NCI-H1930 (cell line): ENCODE measurements at places on chromosomes 2 and 18.

DNA sequence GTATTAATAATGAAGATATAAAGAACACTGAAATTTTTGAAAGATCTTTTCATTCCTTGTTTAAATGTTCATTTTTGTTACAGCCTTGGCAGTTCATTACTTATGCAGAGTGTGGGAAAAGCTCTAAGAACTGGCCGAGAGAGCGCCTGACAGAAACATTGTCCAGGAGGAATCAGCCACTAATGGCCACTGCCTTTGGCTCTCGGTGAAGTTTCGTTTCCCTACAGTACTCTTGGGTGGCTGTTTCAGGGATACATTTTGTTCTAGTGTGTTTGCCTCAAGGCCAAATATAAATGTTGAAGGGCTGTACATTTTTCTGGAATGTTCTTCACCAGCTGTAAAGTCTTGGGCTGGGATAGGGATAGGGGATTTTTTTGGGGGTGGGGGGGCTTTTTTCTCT, 10.7 kb downstream of the SPTBN1 start:
- DNase-seq, result no peak

DNA sequence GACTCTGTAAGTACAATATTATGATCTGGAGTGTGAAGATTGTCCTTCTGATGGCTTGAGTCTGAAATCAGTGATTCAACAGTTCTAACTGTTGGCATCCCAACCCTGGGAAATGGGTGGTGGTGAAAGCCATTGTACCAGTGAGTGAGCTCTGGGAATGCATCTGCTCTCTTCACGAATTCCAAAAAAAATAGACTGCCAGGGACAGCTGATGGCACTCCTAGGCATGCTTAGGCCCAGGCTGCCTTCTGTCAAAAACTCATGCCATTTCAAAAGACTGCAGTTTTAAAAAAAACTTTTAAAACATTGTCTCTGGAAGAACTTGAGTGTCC, 20.3 kb downstream of the OXER1 start:
- no peak for DNase-seq

DNA sequence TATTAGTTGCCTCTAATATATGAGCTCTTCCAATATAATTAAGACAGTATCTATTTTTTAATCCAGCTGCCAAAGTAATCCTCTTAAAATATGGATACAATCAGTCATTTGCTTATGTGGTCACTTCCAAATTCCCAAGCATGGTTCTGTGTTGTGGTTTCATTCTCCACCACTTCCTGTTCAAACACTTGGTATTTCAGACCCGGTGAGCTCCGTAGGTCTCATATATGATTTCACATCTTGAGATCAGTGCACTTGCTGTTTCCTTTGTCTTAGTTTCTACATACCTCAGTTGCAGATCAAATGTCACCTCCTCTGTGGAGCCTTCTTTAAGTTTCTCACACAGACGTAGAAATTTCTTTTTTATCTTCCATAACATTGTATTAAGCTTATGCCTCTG, 254.2 kb downstream of the KCNS3 start:
- no peak for DNase-seq

- DNase-seq, result peak; percentile 58
These were observed at the start of gene CLIP4 for GRCh38 chr2:29114946-29115609. Gene CLIP4, plus strand, starts transcription at chr2:29115415. Its CDS starts 5,974 bp downstream, at chr2:29121389.

DNA sequence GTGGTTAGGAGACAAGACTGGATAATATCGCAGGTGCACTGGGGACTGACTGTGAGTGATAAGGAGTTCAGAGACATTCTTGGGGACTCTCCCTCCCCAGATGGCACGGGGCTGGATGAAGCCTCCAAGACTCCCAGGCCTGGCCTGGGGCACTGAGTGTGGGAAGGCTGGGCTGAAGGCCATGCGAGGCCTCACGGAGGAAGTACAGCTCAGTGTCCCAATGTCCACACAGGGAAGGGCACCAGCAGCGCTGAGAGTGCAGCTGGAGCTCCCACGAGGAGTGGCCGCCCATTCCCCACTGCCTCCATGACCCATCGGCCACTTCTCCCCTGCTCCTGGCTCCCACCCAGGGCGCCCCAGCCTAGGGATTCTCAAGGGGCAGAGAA, 6.5 kb downstream of the MFSD2B start:
- no peak for DNase-seq

GRCh38 chr18:73749304-73749703, 398.3 kb downstream of the FBXO15 start:
- no peak for DNase-seq
